ENCODE measurements at places on chromosomes 6 and 20.
A peak's percentile ranks its signal among the peaks of the same experiment; 100 is the strongest.

DNA sequence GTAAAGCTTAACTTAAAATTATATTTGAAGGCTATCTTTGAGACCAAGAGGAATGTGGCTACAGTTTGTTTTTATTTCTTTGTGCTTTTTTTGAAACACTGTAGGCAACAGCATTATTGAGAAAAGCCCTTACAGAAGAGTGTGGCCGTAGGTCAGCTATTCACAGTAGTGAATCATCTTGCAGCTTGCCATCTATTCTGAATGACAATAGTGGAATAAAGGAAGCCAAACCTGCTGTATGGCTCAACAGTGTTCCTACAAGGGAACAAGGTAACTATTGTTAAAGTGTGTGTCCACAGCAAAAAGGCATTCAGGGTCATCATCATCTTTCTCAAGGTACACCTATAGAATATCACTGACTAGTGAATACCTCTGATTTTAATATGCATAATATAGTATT, 88.5 kb downstream of the KIZ start:
- no peak for DNase-seq

DNA sequence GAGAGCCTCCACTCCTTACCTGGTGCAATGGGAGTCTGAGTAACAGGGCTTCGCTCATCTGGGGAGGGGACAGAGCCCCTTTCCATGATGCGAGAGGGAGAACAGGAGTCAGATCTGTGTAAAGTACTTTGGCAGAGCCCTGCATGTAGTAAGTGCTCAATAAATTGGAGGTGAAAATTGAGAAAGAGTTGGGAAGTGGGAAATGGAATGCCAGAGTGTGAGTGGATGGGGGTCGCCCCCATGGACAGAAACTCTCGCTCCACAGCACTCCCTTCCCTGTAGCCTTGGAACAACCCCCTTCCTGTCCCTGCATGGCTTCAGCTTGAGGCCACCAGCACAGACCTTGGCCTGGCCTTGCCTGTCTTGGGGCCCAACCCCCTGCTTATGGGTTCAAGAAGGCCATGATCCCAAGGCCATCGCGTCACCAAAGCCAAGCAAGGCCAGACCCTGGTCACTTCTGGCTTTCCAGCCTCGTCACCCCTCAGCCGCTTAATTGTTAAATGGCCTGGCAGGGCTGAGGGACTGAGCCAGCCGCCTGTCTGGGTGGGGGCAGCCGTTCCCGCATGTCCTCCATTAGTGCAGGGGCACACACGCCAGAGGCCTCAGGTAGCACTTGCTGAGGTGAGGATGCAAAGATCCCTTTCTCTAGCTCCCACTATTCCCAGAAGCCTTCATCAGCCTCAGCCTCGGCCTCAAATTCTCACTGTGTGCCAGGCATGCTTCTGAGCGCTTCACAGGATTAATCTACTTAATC, 93.7 kb upstream of the PTPN1 start:
- DNase-seq: no peak

DNA sequence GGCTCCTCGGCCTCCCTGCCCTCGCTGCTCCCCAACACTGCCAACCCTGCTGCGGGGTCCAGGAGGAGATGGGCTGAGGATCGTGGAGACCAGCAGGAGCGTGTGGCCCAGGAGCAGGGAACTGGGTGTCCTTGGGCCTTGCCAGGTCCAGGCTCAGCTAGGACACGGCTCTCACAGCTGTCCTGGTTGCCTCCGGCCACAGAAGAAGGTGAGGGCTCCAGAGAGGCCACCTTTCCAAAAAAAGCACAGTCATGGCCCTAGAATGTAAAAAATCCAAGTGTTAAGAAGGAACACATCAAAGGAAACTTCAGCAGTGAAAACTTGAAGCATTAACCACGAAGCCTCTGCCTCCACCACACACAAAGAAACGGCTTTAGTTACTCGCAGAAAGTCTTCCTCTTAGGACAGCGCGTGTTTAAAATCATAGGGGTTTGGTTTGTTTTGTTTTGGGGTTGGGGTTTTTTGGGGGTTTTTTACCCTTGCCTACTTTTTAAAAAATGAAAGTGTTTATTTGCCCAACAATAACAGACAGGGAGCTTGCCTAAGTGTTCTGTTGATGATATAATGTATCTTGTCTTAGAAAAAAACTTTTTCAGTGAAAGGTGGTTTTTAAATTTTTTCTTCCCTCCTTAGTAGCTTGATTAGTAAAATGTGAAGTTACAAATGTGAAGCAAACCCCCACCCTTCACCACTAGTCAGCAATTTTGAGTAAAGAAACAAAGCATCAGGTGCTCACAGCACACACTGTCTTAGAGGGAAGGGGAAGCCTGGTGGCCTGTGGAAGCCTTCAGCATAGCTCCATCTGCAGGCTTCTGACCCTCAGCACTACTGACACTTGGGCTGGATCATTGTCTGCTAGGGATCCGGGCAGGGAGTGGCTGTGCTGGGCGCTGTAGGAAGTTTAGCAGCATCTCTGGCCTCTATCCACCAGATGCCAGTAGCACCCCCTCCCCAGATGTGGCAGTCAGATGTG, 60.0 kb downstream of the PTPN1 start:
- peak; percentile 43 for DNase-seq

DNA sequence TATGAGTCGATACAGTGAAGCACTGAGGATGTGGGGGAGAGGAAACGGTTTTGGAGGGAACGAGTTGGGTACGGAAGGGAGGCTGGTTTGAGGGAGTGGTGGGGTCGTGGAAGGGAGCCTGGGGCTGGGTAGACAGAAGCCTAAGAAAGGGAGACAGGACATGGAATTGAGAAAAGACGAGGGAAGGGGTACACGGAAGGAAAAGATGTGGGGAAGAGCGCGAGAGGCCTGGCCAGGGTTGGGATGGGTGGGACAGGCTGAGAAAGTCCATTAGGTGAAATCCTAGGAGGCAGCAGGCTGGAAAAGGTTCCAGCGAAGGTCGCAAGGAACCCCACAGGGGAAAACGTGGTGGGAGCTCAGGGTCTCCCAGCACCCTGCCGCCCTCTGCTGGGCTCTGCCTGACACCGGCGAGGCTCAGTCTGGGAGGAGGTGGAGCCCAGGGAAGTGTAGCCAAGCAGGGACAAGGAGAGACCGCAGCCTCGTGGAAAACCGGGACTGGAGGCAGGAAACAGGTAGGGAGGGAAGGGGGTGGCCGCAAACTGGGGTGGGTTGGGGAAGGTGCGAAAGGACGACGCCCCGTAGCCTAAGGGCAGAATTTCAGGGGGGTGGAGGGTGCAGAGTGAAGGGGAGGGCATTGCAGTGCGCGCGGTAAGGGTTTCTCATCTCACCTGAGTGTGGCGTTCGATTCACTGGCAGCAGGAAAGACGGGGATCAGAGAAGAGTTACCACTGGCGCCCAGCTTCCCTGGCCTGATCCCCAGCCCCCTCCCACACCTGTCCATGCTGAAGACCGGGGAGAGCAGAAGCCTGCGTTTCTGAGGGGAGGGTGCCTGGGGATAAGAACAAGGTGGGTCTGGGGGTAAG, 4.3 kb downstream of the GABBR1 start:
- peak; percentile 79 for DNase-seq

GRCh38 chr6:42355416-42355815, 96.3 kb downstream of the TRERF1 start:
- no peak for DNase-seq

DNA sequence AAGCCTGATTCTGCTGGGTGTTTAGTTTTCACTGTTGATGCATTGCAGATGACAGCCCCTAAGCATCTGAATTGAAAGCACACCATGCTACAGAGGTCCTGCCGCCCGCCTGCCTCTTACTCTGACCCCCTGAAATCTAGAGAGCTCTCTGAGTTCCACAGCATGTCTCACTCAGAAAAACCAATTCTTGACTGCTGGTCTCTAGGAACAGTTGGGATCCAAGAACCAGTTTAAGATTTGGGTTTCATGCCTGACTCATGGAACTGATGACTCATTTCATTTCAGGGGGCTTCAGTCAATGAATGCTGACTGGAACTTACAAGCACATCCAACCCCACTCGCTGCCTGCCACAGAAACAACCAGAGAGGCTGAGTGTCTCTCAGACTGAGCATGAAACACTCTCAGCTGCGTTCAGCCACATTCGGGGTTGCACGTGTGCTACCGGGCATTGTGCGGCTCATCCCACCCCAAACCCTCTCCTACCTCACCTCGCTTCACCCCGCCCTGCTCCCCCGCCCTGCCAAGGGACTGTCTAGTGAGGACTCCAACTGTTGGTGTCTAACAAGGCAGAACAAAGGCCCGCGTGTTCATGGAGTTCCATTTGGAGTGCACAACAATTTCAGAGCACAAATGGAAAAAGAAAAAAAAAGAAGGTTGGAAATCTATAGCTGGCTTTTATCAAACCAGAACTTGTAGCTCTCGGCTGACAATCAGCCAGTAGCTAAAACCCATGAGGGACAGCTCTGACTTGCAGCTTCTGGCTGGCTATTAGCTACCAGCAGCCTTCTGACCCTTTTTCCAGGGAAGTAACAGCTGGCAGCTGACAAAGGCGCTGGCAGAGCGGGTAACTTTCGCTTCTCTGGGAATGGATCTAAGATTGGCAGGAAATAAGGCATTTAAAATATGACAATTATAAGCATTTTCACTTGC, 20.0 kb upstream of the TRAF3IP2 start:
- peak; percentile 73 for DNase-seq

- peak; percentile 11 for DNase-seq
Observed at GRCh38 chr20:58652606-58653294, 1.7 kb downstream of the STX16 start.

GRCh38 chr6:37105148-37106050, 64.6 kb upstream of the PIM1 start:
- DNase-seq: no peak
